ENCODE measurements at places on chromosomes 1 and 21.

GRCh38 chr1:103336408-103336807 lies 189.1 kb upstream of the RNPC3 start:
- no peak for DNase-seq

DNA sequence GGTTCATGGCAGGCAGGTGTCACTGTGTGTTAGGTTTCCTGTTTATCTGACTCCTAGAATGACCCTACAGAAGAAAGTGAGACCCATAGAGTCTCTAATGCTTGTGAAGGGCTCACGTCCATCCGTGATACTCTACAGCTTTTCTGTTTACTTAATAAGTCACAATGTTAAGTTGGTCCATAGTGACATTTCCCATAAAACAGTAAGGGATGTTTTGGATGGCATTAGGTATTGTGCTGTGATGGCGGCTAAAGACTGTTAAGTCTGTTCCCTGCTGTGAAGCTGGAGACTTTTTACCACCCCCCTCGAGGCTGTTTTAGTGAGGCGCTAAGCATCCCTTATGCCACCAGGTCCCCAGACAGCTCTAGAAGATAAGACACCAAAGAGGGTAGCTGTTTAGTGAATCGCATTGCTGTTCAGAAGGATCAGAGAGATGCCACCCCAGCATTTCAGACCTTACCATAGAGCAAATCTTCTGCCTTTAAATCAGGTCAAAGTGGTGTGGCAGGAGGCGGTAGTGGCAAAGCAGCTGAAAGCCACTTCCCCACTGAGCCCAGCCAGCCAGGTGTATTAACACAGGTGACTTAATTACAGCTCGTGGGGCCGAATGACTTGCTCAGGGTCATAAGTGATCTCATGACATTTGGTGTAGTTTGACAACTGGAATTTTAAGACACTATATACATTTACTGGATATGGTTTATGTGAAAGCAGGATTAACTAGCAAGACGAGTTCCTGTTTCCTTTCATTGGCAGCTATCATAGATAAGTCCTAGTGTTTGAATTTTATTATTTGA lies 25.0 kb downstream of the SLC37A1 start:
- DNase-seq: no peak

DNA sequence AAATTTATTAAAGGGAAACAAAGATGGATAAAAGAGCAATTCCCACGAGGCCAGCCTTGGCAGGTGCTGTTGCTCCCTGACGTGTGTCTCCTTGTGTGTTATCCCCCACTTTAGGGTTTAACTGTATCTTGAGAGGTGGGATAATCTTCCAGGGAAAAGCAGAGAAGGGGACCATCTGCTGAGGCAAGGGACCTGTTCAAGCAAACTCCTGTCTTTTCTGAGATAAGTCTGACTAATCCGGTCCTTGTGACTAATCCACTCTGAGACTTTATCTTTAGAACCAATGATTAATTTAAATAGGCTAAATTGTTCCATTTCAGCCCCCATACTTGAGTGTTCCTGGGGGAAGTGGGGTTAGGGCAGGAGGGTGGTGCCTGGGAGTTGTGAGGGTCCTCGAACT lies 163.6 kb downstream of the CAMTA1 start:
- DNase-seq: no peak

DNA sequence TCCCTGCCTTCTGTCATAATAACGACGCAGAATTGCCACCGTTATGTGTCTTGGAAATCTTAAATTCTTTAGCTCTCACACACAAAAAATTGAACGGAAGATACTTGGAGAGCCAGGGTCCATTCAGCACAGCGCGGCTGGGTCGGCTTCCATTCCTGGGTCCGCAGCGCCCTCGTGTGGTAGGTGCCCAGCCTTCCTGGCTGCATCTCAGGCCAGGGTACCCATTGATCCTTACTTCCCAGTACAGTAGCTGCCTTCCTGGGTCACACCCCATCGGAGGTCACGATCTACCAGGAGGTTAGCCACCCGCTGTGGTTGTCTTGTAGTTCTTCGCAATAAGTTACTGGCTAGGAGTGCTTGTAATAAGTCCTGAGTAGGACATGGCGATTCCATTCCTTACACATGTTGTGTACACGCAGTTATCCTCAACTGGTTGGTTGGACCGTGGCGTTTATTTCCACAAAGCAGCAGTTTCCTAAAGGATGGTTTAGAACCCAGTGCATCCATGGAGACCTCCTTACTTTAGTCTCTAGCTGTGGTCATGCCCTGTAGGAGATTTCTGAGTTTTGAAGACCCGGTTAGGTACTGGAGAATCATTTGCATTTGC lies 9.9 kb upstream of the MTARC1 start:
- DNase-seq: peak; percentile 61

GRCh38 chr1:25528881-25529517 lies 14.4 kb upstream of the LDLRAP1 start:
- DNase-seq: no peak

DNA sequence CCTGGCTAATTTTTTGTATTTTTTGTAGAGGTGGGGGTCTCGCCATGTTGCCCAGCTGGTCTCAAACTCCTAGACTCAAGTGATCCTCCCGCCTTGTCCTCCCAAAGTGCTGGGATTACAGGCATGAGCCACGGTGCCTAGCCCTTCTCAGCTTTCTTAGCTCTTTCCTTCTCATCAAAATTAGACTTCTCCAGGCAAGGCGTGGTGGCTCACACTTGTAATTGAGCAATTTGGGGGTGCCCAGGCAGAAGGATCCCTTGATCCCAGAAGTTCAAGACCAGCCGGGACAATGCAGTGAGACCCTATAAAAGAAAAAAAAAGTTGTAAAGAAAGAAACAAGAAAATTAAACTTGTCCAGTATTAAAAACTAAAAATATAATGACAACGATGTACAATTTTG lies 112.6 kb upstream of the ERRFI1 start:
- no peak for DNase-seq

DNA sequence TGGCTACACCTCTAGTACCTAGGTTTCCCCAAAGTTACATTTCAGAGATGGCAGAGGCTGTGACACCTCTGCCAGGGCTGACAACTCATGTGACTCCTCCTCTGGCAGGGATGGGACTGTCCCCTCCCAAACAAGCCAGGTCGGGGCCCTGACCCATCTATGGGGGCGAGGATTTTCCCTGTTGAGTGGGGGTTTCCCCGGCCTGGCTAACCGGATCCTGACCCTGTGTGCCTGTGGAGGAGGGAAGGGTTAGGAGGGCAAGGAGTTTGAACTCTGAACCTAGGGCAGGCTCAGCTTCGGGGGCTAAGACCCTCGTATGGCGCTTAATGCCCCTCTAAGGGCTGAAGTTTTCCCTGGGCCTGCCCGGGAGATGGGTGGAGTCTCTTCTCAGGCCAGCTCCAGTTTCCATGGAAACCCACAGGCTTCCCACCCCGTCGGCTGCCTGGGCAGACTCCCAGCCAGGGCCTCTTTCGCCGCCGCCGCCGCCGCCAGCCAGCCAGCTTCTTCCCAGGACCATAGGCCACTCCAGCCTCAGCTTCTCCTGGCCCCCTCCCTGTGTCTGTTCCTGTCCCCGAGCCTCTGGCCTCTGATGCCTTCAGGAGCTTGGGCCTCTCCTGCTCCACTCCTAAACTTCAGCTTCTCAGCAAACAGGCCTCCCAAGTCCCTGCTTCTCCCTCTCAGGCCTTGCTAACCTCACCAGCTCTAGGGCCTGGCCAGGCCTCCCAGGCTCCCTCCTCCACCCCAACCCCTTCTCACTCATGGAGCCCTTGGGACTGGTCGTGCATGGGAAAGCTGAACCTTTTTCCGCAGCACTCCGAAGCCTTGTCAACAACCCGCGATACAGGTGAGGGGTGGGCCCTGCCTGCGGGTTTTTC lies at the start of gene BTBD19:
TSS of gene BTBD19 (plus strand) at position 461 of the 875 bp plus-strand sequence. CDS start at position 759, 298 bp downstream.
- peak; percentile 96 for DNase-seq

- no peak for DNase-seq
These were observed 610.3 kb upstream of the TMPRSS15 start for GRCh38 chr21:19013916-19014315.

- DNase-seq: no peak
These were observed at the start of gene MRAP for GRCh38 chr21:32298658-32299081. MRAP (plus strand) TSS chr21:32298855; CDS start chr21:32298972, 117 bp downstream.

All from astrocyte of the spinal cord (primary cell).